ENCODE measurements at places on chromosomes 4 and X.

GRCh38 chr4:8909548-8909947 is 37.9 kb upstream of the HMX1 start:
- DNase-seq: no peak

DNA sequence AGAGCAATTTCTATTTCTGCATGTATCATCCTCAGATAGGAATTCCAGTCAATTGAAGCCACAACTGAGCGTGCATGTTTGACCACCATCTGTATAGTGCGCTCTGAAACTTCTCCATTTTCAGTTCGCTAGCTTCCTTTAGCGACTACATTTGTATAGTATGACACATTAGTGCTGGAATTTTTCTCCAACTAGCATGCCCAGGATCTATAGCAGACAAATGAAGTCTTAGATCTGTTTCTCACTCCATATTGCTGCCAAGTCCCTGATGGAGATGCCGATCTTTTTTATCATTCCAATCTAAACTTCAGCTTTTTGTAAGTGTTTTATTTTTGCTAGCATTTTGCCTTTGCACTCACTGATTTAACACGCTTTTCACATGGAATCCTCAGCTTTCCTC is 774.8 kb upstream of the TENM3 start:
- no peak for DNase-seq

DNA sequence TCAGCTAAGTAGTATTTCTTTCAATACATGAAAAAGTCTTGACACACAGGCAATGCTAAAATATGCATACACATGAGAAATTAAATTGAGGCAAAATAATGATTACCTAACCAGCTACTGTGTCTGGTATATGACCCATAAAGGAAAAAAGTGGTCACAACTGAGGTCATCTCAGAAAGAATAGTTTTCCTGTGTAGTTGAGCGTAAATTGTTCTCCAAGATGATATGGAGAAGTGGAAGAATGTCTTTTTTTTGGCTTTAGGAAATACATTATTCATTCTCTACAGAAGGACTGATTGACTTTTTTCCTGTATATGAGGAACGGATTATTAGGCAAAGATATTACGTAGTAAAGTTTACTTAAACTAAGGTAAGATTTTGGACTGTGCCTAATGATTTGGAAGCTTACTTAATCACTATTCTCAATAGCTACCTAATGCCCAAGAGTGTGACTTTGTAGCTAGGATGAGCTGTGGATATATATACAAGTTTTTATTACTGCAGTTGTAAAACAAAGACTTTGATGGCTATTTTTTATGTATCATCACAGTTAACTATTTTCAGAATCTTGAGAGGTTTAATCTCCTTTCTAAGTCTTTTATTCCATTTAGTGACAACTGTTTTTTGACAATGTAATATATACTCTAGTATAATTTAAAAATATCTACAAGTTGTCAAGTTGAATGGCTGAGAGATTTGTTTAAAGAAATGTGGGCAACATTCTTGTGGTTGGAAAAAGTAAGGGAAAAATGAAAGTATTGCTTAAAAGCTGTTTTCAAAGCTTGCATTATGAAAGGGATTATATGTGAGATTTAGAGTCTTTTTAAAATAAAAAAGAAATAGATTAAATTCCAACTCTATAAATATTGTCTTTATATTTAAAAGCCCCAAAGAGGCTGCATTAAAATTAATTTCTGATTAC is 100.2 kb downstream of the PDLIM5 start:
- no peak for DNase-seq

DNA sequence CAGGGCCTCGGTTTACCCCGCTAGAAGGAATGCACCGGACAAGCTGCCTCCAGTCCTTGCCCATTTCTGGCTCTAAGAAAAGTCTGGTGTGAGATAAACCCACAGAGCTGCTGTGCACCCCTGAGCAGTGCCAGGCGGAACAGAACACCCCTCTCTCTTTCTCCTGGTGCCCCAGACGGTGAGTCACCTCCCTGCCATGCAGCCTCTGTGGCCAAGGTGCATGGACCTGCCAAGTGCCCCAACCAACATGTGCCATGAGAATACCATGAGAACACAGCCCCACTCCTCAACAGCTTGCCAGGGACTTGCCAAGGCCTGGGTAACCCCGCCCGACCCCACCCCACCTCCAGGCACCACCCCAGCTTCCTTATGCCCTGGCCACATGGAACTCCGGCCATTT is 47.7 kb upstream of the MAN2B2 start:
- no peak for DNase-seq

Data from hematopoietic multipotent progenitor cell treated with erythropoietin and hydrocortisone succinate and interleukin-3 and kit ligand, for 8 days (in vitro differentiated cells).